ENCODE measurements at places on chromosomes 4 and X. TPM values are rescaled to one million over a fixed set of nuclear protein-coding genes. Genes with fewer than 3 reads are reported as not detected.

- no peak for DNase-seq
Measured at GRCh38 chrX:112081781-112082652, 559 bp downstream of the TRPC5 start.

- no peak for DNase-seq
Measured at GRCh38 chr4:108240366-108240765, 71.6 kb upstream of the LEF1 start.

ASB11 gene
- total RNA-seq: not detected

DNA sequence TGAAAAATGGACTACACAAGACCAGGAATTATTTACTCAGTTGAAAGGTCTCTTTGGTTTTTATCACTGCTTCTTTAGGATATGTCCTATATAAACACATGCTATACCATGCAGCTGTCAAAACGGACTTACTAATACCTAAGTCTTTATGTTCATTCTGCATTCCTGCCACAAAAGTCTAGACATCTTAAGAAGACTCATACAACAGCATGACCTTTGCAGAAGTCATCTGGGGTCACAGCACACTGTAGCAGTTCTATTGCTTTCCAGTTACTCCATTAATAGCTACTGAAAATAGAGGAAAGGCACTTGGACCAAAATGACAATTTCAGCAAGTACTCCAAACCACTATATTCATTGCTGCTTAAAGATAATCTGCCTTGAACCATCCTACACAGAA, 53.2 kb downstream of the DDX60 start:
- no peak for DNase-seq

GRCh38 chrX:103467887-103468286, 51.4 kb downstream of the RAB40A start:
- DNase-seq: no peak

DNA sequence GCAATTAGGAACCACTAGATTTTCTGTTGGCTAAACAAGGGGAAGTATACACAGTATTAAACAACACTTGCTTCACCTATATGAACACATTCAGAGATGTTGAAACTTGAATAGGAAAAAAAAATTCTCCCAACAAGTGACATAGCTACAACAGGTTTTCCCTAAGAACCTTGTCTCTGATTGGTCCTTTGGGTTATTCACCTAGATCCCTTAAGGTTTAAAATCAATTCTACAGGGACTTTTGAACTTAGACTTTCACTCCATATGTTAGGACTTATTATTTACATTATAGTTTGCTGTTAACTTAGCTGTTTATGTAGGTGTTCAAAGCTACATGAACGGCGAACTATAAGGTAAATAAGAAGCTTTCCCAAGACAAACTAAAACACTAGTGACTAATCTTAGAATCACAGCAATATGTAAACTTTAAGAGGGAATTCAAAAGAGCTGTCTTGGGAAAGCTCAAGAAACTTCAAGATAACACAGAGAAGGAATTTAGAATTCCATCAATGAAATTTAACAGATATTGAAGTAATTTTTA, 72.2 kb upstream of the ZXDB start:
- DNase-seq: no peak

DNA sequence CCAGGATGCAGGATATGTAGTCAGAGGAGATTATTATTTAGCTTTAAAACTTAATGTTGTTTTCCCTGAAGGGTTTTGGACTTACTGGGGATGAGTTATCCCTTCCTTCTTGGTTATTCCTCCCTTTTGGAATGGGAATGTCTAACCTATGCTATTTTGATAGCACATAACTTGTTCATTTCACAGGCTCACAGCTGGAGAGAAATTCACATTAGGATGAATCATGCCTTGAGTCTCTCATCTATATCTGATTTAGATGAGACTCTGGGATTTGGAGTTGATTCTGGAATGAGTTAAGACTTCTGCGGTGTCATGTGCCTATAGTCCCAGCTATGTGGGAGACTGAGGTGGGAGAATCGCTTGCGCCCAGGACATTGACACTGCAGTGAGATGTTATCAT, 81.1 kb downstream of the ATP11C start:
- DNase-seq: no peak

DNA sequence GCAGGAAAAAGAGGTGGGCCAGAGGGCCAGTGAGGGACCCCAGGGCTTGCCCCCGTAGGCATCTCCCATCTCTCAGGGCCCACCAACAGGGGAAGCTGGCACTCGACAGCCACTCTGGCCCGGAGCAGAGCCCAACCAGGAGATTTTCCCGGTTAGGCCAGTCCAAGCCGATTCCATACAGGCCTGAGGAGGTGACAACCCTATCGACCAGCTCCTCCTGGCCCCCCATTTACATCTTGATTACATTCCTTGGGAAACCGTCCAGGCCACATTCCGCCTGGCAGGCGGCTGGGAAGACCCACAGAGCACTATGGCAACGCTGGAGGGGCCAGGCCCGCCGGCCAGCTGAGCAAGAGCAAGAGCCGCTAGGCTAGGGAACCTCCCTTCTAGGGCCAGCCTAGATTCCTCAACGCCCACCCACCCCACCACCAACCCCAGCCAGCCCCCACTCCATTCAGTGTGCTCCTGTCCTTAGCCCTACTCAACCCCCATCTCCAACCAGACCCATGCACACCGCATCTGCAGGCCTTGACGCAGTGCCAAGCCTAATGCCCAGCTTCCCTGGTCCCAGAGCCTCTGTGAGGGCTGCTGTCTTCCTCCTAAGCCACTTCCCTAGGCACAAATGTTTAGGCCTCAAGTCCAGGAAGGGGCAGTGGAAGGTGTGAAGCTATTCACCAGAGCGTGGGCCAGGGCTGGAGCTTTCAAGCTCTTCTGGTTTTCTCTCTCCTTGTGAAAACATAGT, 161.2 kb downstream of the EFNB1 start:
- no peak for DNase-seq

- no peak for DNase-seq
Measured at GRCh38 chr4:146134761-146135445, 40.6 kb upstream of the LSM6 start.

DNA sequence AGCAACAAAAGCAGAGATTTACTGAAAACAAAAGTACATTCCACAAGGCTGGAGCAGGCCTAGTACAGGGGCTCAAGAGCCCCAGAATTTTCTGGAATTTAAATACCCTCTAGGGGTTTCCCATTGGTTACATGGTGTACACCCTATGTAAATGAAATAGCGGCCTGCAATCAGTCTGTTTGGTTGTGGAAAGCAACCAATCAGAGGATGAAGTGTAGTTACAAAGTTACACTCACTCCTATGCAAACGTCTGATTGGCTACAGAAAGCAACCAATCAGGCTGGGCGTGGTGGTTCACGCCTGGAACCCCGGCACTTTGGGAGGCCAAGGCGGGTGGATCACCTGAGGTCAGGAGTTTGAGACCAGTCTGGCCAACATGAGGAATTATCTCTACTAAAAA, 13.8 kb upstream of the TXLNG start:
- DNase-seq: no peak

GRCh38 chr4:1231637-1232360, 17.1 kb downstream of the CTBP1 start:
- DNase-seq: no peak

IQCM gene
- not detected for total RNA-seq

SH3RF1 gene
- total RNA-seq: 55.0 TPM

SLC6A14 gene
- total RNA-seq: not detected

- DNase-seq: no peak
Measured at GRCh38 chr4:112885897-112886296, 163.6 kb upstream of the ANK2 start.

DNA sequence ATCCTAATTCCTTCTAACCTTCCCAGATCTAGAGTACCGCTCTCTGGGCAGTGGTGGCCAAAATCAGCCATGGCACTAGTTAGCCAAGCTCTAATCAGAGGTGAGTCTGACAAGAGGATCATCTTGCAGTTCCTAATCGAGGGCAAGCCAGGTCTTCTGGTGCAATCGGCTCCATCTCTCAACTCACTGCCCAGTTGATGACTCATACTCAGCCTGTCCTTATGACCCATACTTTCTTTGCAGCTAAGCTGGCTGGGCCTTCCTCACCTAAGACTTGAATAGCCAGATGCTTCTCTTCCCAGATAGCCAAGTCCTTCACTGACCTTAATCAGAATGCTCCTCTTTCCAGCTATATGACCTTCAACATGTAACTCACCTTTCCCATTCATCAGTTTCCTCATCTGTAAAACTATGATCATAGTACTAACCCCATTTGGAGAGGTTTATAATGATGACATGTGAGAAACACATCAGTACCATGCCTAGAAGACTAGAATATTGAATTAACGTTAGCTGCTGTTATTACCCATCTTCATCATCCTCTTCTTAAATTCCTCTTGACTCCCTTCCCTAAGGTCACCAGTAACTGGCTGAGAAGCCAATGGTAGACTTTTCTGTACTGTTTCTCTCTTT, 57.1 kb downstream of the RELL1 start:
- peak; percentile 55 for DNase-seq

ARHGAP6 gene
- total RNA-seq: 5.9 TPM

DNA sequence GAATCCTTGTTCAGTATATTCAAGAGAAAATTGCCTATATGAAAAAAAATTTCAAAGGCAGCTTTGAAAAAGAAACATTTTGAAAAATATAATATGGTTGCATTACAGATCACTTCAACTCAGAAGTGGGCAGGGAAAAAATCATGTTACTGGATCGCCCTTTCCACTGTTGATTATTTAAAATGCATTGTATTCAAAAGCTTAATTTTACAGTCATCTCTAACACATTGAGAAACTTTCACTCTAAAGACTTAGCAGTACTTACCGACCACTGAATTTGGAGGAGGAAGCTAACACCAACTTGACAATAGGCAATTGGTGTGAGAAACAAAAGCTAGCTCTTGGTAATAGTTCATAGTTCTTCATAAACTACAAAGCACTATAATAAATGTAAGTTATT, 101.9 kb downstream of the CEP135 start:
- no peak for DNase-seq

CXCL8 gene
- not detected for total RNA-seq

VCX2 gene
- not detected for total RNA-seq

GRCh38 chr4:13103382-13104015, 380.6 kb downstream of the RAB28 start:
- DNase-seq: no peak

LONRF3 gene
- 5.0 TPM for total RNA-seq

NXF3 gene
- total RNA-seq: 8.2 TPM

- DNase-seq: no peak
Measured at GRCh38 chrX:33589316-33589715, 378.0 kb upstream of the DMD start.

GRCh38 chr4:76233529-76233928, 18.0 kb upstream of the FAM47E start:
- no peak for DNase-seq

- DNase-seq: no peak
Measured at GRCh38 chrX:42119076-42119475, 195.7 kb upstream of the CASK start.

MYOZ2 gene
- not detected for total RNA-seq

WDR17 gene
- total RNA-seq: 0.57 TPM

DNA sequence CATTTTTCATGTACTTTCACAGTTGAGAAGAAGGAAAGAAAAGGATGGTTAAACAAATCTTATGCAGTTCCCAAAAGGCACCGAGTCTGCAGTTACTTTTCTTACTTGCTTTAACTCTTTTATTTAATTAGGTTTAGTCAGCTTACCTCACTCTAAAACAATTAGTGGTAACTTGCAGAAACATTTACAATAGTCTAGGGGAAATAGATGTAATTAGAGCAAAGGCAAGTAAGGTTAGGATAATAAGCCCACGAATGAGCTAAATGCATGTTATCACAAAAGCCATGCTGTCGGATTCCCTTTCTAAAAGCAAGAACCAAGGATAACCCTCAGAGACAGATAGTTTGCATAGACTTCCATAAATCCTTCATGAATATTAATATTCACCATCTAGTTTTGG, 82.0 kb upstream of the VCX2 start:
- no peak for DNase-seq

DNA sequence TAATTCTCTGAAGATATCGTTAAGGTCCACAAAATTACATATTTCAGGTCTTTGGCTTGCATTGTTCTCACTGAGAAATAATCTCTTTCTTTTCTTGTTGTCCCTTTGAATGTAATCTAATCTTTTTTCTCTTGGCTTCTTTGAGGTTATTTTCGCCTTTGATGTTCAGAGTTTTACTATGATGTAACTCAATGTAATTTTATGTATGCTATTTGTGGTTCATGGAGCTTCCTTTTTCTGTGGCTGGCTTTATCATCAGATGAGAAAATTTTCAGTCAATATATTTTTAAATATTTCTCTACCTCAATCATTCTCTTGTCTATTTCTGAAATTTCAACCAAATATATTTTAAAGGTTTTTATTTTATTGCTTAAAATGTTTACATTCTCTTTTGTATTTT, 672.2 kb downstream of the TRAM1L1 start:
- DNase-seq: no peak

DNA sequence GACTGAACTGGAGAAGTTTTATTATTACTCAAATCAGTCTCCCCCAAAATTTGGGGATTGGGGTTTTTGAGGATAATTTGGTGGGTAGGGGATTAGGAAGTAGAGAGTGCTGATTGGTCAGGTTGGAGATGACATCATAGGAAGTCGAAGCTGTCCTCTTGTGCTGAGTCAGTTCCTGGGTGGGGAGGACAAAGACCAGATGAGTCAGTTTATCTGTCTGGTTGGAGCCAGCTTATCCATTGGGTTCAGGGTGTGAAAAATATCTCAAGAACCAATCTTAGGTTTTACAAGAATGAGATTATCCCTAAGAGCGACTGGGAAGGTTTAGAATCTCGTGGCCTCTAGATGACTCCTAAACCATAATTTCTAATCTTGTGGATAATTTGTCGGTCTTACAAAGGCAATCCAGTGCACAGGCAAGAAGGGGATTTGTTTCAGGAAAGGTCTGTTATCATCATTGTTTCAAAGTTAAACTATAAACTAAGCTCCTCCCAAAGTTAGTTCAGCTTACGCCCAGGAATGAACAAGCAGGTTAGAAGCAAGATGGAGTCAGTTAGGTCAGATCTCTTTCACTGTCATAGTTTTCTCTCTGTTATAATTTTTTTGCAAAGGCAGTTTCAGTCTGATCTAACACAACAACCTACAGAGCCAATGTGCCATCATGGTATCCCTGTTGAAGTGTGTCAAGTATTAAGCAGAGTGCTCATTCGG, 274.5 kb downstream of the SLC7A11 start:
- no peak for DNase-seq

DNA sequence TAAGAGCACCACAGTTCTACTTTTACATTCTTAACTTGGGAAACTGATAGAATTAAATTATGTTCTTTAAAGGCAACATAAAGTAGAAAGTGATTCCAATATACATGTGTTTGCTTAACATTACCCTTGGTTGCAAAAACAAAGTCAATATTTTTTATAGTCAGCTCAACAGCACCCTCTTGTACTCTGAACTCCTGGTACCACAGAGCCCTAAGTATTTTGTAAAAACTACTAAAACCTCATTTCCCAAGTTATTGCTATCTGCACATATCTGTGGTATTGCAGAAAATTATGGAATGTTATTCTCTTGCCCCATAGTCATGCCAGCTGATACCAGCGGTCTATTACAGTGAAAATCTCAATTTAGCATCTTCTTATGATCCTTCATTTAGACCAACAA, 2.9 kb downstream of the KIF4A start:
- no peak for DNase-seq

DNA sequence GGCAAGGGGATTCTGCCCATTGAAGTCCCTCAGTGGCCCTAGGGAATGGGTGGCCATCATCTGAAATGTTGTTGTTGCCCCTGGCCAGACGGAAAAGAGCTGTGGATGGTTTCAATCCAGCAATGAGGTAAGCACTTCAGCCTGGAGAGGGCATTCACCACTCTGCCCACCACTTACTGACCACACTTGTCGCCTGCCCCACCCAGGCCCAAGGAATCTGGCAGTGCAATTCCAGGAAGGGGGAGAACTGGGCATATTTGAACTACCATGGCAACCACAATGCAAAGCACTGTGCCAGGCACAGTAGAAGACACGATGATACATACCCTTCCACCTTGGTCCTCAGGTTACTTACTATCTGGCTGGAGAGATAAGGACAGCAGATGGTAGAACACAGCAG, 161.6 kb downstream of the PDGFRA start:
- no peak for DNase-seq

ETDC gene
- not detected for total RNA-seq
